ENCODE measurements at places on chromosomes 2 and 18. TPM values are rescaled to one million over a fixed set of nuclear protein-coding genes. Genes with fewer than 3 reads are reported as not detected.

DNA sequence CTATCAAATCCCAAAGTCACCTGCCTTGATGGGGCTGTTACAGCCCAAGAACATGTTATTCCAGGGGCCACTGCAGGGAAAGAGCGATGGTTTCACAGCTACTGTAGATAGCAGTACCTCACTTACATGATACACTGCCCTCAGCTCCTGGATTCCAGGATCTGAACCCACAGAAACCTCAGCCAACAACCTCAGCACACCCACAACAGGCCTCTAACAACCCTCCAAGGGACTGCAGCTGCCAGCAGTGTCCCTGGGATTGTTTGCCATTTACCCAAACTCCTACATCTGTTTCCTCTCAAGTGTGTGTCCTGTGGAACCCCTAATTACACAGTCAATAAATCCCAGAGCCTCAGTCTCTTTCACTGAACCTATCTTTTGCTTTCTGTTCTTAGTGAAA lies 28.2 kb downstream of the OSBPL1A start:
- no peak overlapping the region for H3K27ac ChIP-seq
- H3K27me3 ChIP-seq, result no peaks in the 10 kb centered on the region
- no peaks in the 10 kb centered on the region for H3K36me3 ChIP-seq

DNA sequence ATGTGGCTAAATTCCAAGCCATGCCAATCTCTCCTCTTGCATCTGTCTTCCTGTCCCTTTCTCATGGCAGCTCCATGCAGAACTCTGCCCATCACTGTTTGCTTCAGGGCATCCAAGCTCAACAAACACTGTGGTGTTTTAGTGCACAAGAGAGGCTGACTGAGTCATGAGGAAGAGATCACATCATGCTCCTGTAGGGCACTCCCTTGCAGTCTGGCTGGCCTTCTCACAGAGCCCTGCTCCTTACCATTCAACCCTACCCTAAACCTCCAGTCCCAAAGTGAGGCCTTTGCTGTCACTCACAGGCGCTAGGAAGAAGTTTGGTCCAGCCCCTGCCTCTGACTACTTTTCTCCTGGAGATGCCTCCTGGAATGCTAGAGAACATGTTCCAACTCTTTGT lies 194.0 kb downstream of the LRATD1 start:
- no peak overlapping the region for H3K4me3 ChIP-seq
- peaks cover 7% of the 10 kb centered on the region for H3K4me1 ChIP-seq
- H3K27me3 ChIP-seq, result no peaks in the 10 kb centered on the region
- H3K36me3 ChIP-seq, result no peaks in the 10 kb centered on the region

GRCh38 chr2:19038071-19039015 lies 320.1 kb downstream of the OSR1 start:
- H3K4me3 ChIP-seq, result no peak overlapping the region
- H3K27me3 ChIP-seq, result no peaks in the 10 kb centered on the region
- DNase-seq, result no peak

Gene STK39
- total RNA-seq, result 110 TPM

Gene GPR148
- not detected for total RNA-seq

Gene TBR1
- 0.07 TPM for total RNA-seq

Gene ANKRD12
- total RNA-seq, result 40.7 TPM

All from Calu3 (cell line).